ENCODE measurements at places on chromosomes 7 and 10. TPM values are rescaled to one million over a fixed set of nuclear protein-coding genes. Genes with fewer than 3 reads are reported as not detected.

Gene CYP26C1
- 0.37 TPM for total RNA-seq

Gene MLXIPL
- total RNA-seq = 1.1 TPM

Gene SYT15
- total RNA-seq = 1.4 TPM

DNA sequence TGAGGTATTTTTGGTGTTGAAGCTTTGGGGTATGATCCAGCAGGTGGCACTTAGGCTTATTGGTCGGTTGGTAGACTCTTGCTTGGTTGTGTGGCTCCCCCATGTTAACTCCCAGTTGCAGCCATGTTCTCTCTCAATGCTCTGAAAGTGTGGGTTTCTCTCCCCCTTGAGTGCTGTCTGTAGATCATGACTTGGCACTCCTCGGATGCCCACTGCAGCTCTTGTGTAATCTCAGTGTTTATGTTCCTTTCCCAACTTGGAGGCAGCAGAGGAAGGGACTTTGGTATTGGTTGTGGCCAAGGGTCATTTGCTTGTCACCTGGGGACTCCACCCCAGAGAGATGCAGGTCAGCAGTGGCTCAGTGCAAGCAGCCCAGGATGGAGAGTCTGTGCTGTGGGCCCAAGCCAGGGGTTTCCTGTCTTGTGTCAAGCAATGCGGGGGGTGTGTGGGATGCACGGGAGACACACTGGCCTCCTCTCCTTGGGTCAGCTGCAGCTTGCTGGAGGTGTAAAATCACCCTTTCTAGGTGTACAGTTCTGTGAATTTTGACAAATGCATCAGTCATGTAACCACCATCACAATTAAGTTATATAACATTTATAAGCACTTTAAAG lies 36.9 kb downstream of the PIK3CG start:
- DNase-seq = no peak

GRCh38 chr10:70052462-70053217 lies at the start of gene MACROH2A2:
MACROH2A2 (plus strand) TSS chr10:70052846; CDS start chr10:70075659, 22,813 bp downstream.
- DNase-seq = peak; percentile 69

DNA sequence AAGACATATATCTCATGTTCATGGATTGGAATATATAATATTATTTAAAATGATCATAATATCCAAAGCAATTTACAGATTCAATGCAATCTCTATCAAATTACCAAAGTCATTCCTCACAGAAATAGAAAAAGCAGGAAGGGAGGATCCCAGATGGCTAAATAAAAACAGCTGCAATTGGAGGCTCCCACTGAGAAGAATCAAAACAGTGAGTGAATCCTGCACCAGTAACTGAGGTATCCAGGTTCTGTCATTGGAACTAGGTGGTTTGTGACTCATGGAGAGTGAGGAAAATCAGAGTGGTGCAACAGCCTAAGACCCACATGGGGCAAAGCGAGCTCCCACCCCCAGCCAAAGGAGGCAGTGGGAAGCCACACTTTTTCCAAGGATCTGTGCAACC lies 128.4 kb downstream of the MTERF1 start:
- DNase-seq = no peak

- no peak for DNase-seq
Measured at GRCh38 chr7:153522261-153522660, 529.9 kb upstream of the DPP6 start.

DNA sequence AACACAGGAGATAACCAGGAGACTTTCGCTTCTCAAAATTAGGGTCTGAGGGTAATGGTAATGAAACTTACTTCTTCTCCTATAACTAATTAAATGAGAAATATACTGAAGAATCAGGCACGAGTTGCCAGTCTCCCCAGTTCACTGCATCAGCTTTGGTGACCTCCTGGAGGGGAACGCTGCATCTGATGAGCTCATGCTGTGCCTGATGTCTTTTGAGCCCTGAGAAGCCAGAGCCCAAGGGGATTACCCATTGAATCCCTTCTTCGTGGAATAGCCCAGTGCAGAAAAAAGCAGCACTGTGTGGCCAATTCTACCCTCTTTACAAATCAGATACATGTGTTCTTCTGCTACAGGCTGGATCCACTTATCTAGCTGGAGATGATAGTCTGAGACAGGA lies 45.1 kb downstream of the CYP2C9 start:
- no peak for DNase-seq

DNA sequence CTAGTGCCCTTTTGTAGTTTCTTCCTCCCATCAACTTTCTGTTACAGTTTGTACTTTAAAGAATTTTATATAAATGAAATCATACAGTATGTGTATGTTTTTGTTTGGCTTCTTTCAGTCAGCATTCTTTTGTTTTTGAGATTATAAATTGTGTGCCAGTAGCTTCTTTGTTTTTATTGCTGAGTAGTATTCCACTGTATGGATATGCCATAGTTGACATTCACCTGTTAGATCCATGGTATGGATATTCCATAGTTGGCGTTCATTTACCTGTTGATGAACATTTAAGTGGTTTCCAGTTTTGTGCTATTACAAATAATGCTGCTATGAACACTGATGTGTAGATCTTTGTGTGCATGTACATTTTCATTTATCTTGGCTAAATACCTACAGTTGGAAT lies 70.8 kb upstream of the SYPL1 start:
- no peak for DNase-seq

- no peak for DNase-seq
Measured at GRCh38 chr10:102705531-102705930, 8.7 kb downstream of the ARL3 start.

- DNase-seq = no peak
Measured at GRCh38 chr7:46954181-46954580, 627.7 kb downstream of the TNS3 start.

- DNase-seq = no peak
Measured at GRCh38 chr7:818031-818699, 14.1 kb upstream of the SUN1 start.

DNA sequence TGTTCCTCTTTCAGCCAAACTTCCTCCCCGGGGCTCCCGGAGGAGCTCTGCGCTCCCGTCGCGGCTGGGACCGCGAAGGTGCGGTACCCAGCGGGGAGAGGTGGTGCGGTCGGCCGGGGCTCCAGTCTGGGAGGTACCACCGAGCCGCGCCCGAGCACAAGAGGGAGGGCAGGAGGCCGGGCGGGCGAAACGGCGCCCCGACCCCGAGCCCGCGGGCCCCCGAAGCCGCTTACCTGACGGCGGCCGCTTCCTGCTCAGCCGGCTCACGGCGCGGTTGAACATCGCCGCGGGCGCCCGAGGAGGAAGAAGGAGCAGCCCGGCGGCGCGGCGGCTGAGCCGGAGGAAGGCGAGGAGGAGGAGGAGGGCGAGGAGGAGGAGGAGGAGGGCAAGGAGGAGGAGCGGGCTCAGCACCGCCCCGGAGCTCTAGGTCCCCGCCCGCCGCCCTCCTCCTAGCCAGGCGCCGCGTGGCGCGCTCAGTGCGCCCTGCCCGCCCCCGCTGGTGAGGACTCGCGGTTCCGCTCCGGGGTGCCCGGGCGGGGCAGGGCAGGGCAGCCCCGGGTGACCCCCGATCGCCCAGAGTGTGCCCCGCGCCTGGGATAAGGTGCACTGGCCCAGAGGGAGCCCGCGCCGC lies at the start of gene RGS10:
TSS of gene RGS10 (minus strand) at position 363 of the 631 bp plus-strand sequence. CDS start at position 282, 81 bp downstream.
- peak; percentile 28 for DNase-seq

- DNase-seq = no peak
Measured at GRCh38 chr7:134844200-134844599, 64.8 kb downstream of the CALD1 start.

Measured in neural crest cell (in vitro differentiated cells).